Inflammatory macrophage (primary cell): ENCODE measurements at places on chromosomes 5 and 9.

GRCh38 chr9:95780751-95781150 lies 94.7 kb upstream of the ERCC6L2 start:
- DNase-seq: no peak

DNA sequence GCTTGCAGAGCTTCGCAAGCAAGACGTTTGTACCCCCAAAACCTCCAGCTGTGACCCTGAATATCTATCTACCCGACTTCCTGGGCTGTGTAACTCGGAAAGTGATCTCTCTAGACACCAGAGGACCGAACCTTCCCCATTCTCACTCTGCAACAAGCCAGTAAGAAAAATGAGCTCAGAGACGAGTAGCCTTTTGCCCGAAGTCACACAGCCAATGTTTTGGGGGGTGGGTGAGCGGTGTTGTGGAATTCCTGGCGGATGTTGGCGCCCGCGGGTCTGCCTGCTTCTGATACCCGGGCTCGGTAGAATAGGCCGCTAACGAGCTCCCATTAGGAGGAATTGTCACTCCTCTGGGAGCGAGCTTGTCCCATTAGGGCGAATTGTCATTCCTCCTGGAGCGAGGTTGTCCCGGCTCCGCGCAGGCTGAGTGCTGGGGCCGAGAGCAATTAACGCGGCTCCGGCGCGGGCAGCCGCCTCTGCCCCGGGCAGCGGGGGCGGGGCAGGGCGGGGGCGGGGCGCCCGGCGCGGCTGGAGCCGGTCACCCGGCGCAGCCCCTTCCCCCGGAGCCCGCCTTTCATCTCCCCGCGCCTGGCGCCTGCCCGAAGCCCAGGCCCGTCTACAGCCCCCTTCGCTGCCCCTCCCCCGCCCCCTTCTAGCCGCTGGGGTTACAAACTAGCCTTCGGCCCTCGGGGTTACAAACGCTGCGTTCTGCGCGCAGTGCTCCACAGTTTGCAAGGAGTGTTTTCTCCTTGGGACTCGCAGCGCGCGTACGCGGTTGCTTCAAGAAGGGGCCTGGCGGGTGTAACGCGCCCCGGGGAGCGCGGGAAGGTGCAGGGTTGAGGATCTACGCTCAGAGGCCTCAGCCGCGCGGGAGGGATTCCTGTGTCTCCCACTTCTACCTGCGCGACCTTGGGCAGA lies 3.5 kb upstream of the MSX2 start:
- no peak for DNase-seq

- DNase-seq: no peak
Measured at GRCh38 chr9:35974800-35975199, 16.8 kb upstream of the OR2S2 start.

DNA sequence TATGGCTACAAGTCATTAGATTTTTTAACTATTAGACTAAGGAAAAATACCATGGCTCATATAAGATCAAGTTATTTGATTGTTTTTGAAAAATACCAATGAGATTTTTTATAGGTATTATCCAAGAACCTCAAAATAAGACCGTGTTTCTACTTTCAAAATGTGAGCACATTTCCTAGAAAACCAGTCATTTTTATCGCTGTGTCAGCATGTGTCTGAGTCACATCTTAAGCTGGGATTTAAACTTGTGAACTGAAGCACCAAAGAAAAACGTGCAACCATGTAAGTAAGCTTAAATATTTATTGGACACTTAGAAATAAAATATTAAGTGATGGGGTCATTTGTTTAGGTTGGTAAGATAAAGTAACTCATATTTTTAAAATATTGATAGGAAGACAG lies 1676.0 kb upstream of the NUDT12 start:
- no peak for DNase-seq
